ENCODE measurements at places on chromosomes 1 and 21.

GRCh38 chr1:89692601-89693521 is 59.9 kb downstream of the LRRC8C start:
- DNase-seq = no peak

- DNase-seq = no peak
Measured at GRCh38 chr1:19582318-19582717, 61.8 kb upstream of the NBL1 start.

- DNase-seq = no peak
Measured at GRCh38 chr21:16117331-16117730, 387.5 kb downstream of the USP25 start.

DNA sequence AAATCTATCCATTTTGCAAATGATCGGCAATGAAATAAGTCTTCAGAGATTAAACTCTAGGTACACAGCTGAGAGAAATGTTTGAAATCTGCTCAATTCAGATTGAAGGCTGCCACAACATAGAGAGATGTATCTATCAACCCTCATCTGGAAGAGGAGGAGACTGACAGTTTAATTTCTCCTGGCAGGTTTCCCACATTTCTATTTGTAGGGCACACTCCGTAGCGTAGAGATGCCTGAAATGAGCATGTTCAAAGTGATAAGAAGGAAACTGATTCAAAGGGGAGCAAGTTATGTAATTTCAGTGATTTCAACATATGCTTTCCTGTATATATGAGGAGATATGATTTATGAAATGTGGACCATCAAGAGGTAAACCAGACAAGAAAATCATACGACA is 44.1 kb downstream of the NIBAN1 start:
- no peak for DNase-seq

- DNase-seq = no peak
Measured at GRCh38 chr1:23736437-23737134, 6.7 kb upstream of the ELOA start.

All from epithelial cell of prostate (primary cell).